ENCODE measurements at places on chromosomes 11 and 22. TPM values are rescaled to one million over a fixed set of nuclear protein-coding genes. Genes with fewer than 3 reads are reported as not detected.
A peak's percentile ranks its signal among the peaks of the same experiment; 100 is the strongest.

DNA sequence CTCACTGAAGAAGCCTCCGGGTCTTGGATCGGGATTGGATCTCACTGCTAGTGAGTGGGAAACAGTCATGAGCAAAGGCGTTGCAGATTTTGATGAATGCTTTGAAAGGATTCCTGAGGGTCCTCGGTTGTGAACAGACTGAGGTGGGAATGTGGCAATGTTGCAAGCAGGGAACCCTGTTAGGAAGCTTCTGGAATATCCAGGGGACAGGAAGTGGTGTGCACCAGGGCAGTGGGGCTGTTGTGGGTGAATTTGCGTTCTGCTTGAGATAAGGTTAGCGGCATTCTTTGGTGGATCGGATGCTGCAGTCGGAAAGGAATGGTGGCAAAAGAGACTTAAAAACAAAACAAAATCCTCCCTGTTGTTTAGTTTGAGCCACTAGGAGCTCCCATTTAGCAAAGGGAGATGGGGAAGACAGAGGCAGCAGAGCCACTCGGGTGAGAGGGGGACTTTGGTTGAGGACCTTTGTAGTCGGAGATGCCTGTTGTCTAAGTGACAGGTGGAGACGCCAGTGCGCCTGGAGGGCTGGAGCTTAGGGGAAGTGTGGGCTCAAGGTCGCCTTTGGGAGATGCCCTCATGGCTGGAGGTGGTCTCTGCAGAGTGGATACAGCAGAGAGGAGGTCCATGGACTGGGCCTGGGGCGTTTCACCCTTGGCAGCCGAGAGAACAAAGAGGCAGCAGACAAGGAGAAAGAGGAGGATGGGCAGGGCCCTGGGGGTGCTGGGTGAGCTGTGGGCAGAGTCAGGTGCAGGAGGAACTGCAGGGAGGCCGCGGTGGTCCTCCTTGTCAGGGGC, 37.6 kb downstream of the CSF2RB start:
- DNase-seq, result no peak

- peak; percentile 35 for DNase-seq
These were observed 33.4 kb downstream of the PLA2G6 start for GRCh38 chr22:38148245-38148644.

GRCh38 chr22:19579880-19580279, 55.7 kb upstream of the CLDN5 start:
- DNase-seq, result no peak

DNA sequence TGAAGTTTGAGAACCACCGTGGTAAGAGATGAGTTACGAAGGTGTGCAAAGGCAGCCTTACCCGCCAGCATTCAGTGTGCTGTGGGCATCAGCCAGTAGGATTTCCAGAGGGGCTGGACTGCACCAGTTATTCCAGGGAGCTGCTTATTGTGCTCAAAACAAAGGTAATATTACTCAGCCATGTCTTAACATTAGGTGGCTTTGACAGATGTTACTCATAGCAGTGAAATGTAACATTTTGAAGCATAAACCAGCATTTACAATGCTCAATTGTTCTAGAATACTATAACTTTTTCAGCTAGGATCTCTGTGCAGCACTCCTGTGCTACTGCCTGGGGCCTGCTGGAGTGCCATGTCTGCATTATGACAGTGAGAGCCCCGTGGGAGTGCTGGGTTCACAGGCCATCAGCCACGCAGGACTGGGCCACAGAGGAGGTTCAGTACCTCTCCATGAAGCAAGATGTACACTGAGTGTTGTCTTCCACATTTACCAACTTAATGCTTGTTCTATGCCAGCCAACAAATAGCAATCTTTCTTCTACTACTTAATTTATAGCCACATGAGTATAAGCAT, 238.1 kb downstream of the CADM1 start:
- no peak for DNase-seq

DNA sequence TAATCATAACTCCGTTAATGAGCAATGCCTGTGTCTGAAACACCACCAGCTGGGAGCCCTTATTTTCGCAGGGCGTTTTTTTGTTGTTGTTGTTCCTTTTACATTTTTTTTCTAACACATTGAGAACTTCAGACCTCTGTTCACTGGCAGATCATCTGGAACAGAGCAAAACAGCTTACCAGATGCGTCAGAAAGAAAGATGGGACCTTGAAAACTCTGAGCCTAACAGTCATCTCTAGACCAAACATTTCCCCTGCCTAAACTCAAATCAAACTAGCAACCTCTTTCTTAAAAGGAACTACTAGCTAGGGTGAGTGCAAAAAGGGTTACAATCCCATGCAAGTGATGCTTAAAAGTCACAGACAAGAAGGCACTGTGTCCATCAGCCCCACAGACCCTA, 93.2 kb downstream of the PLEKHA7 start:
- no peak for DNase-seq

DNA sequence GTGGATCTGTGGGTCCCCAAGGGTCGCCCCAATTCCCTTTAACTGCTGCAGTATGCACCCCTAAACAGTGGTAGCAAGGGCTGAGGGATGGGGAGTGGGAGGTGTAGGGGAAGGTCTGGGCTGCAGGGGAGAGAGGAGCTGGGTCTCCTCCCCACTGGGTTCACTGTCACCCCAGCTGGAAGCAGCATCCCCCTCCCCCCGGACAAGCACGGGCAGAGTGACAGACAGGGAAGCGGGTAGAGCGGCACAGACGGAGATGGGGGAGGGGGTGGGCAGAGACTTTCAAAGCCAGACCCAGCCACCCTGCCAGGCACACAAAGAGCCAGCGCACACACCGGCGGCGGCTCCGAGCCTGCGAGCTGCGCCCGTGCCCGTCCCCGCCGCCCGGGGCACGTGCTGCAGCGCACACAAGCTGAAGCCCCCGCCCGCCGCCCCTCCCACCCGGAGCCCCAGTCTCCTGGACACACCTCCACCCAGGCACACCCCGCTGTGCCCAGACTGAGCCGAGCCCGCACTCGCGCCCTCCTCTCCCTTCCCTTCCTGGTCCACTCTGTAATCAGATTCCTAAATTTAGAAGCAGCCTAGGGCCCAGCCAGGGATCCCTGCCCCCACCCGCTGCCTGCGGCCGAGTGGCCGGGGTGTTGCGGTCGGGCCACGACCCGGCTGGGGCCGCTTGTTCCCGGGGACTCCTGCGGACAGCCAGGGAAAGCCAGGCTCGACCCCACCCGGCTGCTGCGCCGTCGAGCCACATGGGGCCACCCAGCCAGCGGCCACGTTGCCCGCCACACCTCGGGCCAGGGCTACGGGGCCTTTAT, 935 bp upstream of the RCOR2 start:
- no peak for DNase-seq

- no peak for DNase-seq
These were observed 27.1 kb downstream of the HPS5 start for GRCh38 chr11:18294862-18295261.

DNA sequence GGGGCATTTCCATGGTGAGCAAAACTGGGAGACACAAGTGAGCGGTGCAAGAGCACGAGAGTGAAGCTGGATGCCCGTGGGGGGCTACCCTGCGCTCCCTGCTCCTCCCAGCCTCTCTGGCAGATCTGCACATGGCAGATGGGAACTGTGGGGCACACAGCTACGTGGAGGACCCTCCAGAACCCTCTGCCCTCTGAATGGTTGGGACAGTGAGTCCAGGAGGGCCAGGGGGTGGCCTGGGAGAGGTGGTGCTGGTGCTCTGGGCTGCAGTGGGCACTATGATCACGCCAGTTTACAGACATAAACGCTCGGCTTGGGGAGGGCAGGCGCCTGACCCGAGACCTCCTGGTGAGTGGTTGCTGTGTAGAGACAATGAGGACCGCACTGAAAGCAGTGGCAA, 205.9 kb downstream of the CTTN start:
- DNase-seq, result no peak

DNA sequence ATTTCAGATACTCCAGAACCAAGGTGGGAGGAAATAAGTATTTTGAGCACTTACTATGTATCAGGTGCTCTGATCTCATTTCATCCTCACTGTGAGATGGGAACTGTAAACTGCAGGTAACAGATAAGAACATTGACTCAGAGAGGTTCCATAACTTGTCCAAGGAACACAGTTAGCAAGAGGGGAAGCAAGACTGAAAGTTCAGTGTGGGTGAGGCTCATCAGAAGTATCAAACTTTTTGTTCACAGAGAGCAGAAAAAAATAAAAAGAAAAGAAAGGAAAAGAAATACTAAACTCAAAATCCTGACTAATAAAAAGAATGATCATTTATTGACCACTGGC, 37.1 kb downstream of the RAB30 start:
- DNase-seq, result no peak

GRCh38 chr11:64920124-64920523, 3.1 kb upstream of the ATG2A start:
- DNase-seq, result no peak

DNA sequence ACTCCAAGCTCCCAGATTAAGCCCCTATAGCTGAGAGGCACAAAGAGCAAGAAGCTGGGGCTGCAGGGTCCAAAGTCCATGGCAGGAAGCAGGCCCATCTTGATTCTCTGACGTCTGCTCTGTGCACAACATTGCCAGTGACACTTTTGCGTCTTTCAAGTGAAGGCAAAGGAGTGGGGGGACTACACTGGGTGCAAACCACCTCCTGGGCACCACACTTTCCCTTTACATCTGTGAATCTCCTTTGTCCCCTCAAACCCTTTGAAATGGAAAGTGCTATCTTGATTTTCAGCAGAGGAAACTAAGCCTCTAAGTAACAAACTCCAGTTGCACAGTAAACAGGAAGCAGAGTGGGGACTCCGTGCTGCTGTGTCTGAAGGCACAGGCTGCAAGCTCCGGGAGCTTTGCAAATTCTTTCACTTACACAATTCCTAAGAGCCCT, 428.0 kb downstream of the LARGE1 start:
- DNase-seq, result no peak

DNA sequence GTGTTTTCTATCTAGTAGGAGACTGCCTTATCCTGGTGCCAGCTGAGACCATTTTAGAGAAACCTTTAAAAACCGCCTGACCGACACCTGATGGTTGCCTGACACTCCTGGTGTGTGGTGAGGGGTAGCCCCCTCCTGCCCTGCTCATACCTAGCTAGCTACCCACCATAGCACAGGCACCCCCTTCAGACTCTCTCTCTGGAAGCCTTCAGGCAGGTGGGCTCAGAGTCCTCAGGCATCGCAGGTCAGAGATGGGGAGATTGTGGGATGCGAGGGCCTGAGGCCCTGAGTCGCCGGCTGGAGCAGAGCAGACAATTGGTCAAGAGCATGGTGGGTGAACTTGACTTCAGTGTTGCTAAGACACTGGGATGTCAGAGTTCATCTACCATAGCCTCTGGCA, 424.6 kb downstream of the BRD1 start:
- no peak for DNase-seq

GRCh38 chr11:115751243-115752015, 247.2 kb upstream of the CADM1 start:
- DNase-seq, result no peak

GRCh38 chr11:1140642-1141490, 16.9 kb upstream of the MUC5AC start:
- DNase-seq, result no peak

GRCh38 chr22:40324468-40325305, 21.6 kb upstream of the ADSL start:
- DNase-seq, result no peak

GRCh38 chr11:78699609-78700135, 125.0 kb upstream of the NARS2 start:
- no peak for DNase-seq

GRCh38 chr11:86805873-86806310, 5.5 kb downstream of the PRSS23 start:
- no peak for DNase-seq

DNA sequence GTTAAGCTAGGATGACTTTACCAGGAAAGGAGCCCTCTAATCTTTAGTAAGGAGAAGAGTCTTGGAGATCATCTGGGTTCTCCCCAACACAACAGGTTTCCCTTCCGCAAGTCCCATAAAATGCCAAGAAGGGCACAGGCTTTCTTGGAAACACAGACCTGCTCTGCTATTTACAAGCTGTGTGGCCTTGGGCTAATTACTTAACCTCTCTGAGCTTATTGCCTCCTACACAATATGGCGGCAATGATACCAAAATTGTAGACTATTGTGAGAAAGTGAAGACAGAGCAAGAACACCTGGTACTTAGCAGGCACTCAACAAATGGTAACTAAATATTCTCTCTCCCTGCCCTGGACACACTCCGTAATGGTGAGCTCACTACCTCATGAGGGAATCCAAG, 49.1 kb downstream of the DSCAML1 start:
- DNase-seq, result no peak

DNA sequence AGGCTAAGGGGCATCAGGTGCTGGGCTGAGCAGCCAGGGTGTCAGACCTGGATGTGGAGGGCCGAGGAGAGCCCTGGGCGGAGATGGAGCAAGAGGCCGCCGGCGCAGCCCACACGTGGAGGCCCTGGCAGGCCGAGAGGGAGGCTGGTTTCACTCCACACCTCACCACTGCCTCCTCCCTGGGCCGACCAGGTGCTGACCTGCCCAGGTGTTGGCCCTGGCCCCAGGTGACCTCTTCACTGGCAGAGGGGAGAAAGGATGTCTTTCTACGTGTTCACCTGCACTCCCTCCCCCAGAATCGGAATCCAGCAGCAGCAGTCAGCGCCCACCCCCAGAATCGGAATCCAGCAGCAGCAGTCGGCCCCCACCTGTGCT, 781 bp downstream of the ANO9 start:
- no peak for DNase-seq

DNA sequence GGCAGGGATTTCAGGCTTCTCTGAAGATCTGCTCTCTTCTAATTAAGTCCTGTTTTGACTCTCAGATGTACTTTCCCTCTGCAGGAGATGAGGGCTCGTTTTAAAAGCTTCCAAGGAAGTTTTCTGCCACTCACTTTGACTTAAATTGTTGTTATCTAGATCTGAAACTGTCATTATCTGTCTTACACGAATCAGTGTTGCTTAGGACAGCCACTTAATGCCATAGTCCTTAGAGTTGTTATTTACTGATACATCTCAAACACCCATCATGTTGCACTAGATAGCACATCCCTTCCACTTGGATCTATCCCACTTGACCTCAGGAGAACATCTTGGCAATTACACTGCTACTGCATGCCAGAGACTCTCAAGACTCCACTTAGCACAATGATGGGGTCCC, 86.9 kb upstream of the FAT3 start:
- DNase-seq, result no peak

GRCh38 chr11:134539285-134539684, 127.2 kb upstream of the B3GAT1 start:
- DNase-seq, result no peak

Gene KRTAP5-9
- total RNA-seq, result not detected

Gene DERL3
- total RNA-seq, result 0.12 TPM

Gene ABCG4
- total RNA-seq, result not detected

Gene RASL10A
- total RNA-seq, result 0.12 TPM

Gene VSIG2
- 0.40 TPM for total RNA-seq

Gene CHST1
- 0.65 TPM for total RNA-seq
